ENCODE measurements at places on chromosomes 5 and 9.

DNA sequence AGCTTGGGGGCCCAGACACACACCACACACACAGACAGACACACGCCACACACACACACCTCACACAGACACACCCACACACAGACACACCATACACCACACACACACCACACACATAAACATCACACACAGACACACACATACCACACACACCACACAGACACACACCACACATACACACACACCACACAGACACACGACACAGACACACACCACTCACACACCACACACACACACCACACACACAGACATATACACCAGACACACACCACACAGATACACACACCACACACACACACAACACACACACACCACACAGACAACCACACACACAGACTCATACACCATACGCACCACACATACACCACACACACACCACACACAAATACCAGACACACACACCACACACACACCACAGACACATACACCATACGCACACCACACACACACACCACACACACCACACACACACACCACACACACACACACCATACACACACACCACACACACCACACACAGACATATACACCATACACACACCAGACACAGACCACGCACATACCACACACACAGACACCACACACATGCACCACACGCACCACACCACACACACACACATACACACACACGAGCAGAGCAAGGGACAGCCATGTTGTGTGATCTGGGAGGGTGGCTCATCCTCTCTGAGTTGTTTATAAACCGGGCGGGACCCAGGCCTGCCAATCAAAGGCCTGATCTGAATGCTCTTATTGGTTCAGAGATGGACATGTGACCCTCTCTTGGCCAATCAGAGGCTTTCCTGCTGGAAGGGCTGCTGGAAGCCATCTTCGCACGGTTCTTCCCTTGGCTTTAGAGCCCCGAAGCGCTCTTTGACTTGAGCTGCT, 148.3 kb downstream of the GAPVD1 start:
- peak; percentile 87 for DNase-seq

GRCh38 chr9:23841304-23841703, 15.3 kb upstream of the ELAVL2 start:
- no peak for DNase-seq

- DNase-seq: no peak
These were observed 69.8 kb upstream of the EGFLAM start for GRCh38 chr5:38188591-38188990.

GRCh38 chr9:114299286-114300152, 23.4 kb upstream of the ORM1 start:
- DNase-seq: peak; percentile 22

DNA sequence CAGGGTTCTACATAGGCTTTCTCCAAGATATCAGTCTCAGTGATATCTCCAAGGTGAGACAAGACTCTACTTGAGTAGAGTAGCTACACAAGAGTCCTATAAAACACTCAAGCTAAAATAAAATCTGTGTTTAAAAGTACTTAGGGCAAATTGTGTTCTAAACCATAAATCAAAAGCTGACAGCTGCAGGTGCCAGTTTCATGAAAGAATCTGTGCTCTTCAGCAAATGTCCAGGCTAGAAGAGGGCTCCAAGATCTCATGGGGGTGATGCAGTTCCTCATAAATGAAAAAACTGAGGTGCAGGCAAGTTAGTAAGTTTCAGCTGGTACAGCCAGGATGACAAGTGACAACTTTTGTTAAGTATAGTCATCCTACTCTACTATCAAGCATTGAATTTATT, 142.8 kb upstream of the TNPO1 start:
- DNase-seq: no peak
